Transverse colon (tissue), 4 donors: ENCODE measurements at places on chromosomes 16 and 17.

- no peak for DNase-seq
These were observed 38.9 kb upstream of the CMIP start for GRCh38 chr16:81405702-81406113.

DNA sequence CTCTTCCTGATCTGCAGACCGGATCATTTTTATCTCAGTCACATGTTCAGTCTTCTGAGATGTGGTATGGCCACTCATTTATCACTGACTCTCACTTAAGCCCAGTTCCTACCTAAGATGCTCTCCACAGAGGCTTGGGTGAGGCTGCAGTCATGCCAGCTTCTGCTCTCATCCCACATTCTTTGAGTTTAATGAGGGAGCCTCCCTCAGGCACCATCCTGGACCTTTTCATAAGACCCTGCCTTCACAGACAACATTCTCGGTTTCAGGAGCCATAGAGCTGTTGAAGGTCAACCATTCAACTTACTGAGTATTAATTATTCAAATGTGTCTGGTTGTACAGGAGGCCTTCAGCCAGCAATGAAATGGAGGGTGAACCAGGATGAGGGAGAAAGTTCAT, 23.6 kb upstream of the HNF1B start:
- no peak for DNase-seq

DNA sequence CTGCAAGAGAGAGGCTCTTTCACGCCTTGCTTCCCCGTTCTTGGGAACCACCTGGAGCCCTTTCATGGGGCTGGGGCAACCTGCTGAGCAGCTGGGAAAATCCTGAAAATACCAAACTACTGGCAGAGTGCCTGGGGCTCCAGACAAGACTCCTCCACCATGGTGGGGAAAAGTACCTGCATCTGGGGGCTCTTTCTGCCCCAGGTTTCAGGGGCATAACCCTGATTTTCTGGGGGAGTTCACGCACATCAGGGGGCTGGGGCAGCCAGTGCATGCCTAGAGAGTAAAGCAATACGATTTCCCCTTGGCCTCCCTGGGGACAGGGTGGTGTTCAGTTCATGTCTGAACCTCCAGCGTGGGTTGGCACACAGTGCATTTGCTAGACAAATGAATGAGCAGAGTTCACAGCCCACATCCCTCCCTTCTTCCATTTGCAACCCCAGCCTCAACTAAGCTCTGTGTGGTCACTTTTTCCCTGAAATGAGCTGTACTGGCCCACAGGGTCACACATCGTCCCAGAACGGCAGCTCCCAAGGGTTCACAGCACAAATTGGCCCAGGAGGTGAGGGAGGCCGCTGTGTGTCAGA, 5.2 kb upstream of the CDC42EP4 start:
- no peak for DNase-seq

GRCh38 chr17:28331891-28332420, 3.3 kb downstream of the IFT20 start:
- DNase-seq: peak; percentile 8

- DNase-seq: no peak
These were observed 45.1 kb downstream of the NOG start for GRCh38 chr17:56638591-56639051.

DNA sequence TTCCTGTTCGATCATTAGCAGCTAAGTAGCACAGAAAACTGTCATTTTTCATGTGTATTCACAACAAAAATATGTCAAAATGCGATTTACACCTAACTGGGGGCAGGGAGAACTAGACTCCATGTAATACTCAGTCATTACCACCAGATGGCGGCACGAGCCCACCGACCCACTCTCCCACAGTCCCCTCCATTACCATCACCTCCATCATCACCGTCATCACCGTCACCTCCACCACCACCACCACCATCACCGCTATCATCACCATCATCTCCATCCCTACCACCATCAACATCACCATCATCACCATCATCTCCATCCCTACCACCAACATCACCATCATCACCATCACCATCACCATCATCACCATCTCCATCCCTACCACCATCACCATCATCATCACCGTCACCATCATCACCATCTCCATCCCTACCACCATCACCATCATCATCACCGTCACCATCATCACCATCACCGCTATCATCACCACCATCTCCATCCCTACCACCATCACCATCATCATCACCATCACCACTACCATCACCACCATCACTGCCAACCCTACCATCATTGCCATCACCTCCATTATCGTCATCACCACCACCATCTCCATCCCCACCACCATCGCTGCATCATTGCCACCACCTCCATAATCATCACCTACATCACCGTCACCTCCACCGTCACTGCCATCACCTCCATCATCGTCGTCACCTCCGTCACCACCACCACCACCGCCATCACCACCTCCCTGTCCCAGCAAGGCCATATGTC, 14.4 kb downstream of the NDUFAF8 start:
- peak; percentile 40 for DNase-seq

DNA sequence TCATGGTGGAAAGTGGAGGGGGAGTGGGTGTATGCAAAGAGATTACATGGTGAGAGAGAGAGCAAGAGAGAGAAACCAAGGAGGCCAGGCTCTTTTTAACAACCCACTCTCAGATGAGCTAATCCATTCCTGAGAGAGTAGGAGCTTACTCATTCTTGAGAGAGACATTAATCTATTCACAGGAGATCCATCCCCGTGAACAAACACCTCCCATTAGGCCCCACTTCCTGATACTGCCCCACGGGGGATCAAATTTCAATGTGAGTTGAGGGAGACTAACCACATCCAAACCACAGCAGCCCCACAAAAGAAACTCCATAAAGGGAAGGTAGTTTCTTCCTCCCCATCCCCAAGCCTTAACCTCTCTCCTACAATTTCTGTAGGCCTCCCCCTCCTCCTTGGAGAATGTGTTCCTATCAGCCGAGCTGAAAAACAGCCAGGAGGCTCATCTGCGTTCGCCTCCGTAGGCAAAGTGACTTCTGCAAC, 450.0 kb downstream of the NPIPA7 start:
- DNase-seq: no peak

DNA sequence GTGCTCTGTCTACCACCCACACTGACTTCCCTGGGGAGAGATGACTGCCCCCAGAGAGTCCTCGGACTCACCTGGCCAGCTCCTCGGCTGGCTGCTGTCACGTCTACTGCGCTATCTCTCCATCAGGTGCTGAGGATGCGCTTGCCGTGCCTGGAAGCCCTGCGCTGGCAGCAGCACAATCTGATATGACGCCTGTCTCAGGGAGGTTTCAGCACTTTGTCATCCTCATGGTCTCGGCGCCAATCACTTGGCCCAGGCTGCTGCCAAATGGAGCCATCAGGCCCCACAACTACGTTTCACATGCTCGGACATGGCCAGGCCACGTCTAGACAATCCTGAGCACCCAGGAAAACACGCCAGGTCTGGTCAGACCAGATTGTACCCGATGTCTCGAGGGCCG, 46.7 kb downstream of the FOXL1 start:
- DNase-seq: no peak

GRCh38 chr16:12504312-12504711, 299.4 kb downstream of the CPPED1 start:
- DNase-seq: no peak

DNA sequence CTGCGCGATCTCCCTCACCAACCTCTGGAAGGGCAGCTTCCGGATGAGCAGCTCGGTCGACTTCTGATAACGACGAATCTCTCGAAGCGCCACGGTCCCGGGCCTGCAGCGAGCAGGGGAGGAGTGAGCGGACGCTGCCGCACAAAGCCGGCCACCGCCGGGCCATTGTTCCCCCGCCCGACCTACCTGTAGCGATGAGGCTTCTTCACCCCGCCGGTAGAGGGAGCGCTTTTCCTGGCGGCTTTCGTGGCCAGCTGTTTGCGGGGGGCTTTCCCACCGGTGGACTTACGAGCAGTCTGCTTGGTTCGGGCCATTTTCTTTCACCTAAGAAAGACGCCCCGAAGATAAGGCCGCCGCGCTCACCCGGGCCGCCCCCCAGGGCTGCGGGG, 5.8 kb upstream of the UNK start:
- peak; percentile 70 for DNase-seq

DNA sequence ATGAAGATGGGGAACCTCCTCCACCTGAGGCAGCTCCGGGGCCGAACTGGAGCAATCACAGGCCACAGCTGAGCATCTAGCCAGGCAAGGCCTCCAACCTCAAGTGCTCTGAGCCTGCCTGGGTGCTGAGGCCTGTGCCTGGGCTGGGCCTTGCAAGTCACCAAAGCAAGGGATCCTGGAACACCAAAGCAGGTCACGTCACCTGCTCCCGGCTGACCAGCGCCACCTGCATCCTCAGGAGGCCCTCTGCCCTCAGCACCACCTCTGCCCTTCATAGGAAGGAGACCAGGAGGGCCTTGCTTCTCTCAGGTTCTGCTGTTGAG, 68.0 kb downstream of the SMPD3 start:
- no peak for DNase-seq

DNA sequence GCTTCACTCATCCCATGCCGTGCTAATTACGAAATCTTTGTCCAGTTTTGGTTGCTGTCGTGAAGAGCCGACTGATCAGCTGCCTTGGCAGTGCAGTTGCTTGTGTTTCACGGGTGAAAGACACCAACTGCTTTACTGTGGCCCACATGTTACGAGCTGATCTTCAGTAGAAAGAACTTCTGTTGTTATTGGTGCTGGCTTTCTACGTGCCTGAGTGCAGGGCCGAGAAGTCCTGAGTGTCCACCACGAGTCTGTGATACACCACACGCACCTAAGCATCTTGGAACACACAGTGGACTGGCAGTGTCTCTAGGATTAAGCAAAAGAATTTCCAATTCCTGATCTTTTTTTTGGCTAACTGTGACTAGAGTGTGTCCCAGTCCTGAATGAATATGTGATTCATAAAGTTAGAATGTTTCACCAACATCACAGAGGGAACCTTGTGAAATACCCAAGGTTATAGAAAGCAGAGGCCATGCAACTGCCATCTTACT, 70.4 kb upstream of the CLEC18A start:
- DNase-seq: no peak

GRCh38 chr16:86214326-86215232, 295.7 kb upstream of the FOXF1 start:
- DNase-seq: no peak

DNA sequence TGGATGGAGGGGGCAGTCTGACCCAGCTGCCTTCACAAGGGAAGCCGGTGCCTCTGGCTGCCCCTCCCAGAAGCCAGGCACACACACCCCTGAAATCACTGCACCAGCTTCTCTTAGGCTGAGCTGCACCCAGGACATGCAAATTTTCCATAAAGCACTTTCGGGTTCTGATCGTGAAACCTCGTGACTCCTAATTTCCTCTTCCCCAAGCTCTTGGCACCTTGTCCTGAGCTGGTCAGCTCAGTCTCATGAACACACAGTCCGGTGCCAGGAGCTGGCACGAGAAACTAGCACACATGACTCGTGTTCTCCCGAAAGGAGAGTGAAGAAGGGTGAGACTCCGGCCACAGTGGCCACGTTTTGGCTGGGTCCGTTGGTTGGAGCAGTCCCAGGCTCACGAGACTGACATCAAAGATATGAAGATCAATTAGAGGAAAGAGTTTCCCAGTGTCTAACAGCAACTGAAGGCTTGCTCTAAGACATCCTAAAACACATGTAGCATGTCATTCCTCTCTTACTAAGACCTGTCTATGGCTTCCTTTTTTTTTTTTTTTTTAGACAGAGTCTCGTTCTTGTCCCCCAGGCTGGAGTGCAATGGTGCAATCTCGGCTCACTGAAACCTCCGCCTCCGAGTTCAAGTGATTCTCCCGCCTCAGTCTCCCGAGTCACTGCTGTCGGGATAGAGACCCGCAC, 9.2 kb upstream of the ABR start:
- peak; percentile 71 for DNase-seq

DNA sequence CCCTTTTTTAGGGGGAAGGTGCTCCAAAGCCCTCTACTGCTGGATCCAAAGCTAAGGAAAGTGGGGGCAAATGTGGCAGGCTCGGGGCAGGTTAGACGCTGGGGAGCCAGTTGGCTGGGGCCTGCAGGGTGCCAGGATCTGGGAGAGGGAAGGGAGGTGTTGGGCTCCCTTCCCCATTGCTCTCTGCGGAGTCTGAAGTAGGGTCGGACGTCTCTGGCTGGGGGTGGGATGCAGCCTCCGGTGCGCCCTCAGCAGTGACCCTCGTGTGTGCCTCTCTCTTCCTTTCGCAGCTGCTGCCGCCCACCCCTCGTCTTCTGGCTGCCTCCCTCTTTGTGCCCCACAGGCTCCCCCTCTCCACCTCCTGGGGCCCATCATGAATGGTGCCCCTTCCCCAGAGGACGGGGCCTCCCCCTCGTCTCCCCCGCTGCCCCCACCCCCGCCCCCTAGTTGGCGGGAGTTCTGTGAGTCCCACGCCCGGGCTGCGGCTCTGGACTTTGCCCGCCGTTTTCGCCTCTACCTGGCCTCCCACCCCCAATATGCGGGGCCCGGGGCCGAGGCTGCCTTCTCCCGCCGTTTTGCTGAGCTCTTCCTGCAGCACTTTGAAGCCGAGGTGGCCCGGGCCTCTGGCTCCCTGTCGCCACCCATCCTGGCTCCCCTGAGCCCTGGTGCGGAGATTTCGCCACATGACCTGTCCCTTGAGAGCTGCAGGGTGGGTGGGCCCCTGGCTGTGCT, 2.2 kb downstream of the SH2B1 start:
- no peak for DNase-seq

DNA sequence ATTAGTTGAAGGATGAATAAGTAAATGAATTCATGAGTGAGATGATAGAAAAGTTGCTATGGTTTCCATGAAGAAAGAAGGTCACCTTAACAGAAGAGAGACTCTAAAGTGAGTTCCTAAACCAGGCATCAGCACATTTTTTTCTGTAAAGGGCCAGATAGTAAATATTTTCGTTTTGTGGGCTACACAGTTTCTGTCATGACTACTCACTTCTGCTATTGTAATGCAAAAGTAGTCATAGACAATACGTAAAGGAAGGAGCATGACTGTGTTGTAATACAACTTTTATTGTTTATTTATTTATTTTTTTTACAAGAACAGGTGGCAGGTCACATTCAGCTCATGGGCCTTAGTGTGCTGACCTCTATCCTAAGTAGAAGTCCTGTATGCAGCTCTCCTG, 426.1 kb upstream of the DYNLRB2 start:
- no peak for DNase-seq

GRCh38 chr16:12728469-12728868, 75.2 kb downstream of the CPPED1 start:
- DNase-seq: no peak

GRCh38 chr16:6602405-6602804, 730.2 kb upstream of the RBFOX1 start:
- no peak for DNase-seq

- DNase-seq: no peak
These were observed 60.4 kb downstream of the MYOCD start for GRCh38 chr17:12726131-12726530.

DNA sequence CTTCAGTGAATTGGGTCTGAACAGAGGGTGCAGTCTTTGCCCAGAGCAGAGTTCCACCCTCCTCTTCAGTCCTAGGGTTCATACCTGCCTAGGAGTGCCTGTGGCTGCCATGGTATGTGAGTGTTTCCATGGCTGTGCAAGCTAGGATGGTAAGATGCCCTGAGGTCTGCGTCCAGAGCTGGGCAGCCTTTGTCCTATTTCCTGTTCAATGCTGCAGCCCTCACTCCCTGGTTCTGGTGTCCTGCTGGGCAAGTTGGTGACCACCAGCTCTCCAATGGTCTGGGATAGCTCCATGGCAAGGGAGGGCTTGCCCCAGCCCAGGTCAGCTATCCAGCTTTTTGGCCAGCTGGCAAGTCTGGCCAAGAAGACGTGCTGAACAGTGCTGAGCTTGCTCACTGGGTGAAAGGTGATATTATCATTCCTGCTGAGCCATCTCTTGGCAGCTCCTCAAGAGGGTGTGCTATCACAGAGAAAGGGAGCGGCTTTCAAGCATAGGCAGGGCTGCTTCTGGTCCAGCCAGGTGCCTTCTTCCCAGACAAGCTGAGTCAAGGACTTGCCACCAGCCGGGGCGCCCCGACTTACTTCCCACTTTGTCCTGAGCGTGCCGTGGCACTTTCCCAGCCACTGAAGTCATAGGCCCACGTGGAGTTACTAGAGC, 13.0 kb upstream of the NFATC3 start:
- peak; percentile 66 for DNase-seq
